ENCODE measurements at places on chromosomes 3 and 15. TPM values are rescaled to one million over a fixed set of nuclear protein-coding genes. Genes with fewer than 3 reads are reported as not detected.

The MAGEL2 gene
- total RNA-seq, result 0.40 TPM

- no peak for DNase-seq
Measured at GRCh38 chr3:120909602-120909878, 1.5 kb downstream of the STXBP5L start.

The SLC2A2 gene
- 22.4 TPM for total RNA-seq

The PLSCR5 gene
- total RNA-seq, result not detected

DNA sequence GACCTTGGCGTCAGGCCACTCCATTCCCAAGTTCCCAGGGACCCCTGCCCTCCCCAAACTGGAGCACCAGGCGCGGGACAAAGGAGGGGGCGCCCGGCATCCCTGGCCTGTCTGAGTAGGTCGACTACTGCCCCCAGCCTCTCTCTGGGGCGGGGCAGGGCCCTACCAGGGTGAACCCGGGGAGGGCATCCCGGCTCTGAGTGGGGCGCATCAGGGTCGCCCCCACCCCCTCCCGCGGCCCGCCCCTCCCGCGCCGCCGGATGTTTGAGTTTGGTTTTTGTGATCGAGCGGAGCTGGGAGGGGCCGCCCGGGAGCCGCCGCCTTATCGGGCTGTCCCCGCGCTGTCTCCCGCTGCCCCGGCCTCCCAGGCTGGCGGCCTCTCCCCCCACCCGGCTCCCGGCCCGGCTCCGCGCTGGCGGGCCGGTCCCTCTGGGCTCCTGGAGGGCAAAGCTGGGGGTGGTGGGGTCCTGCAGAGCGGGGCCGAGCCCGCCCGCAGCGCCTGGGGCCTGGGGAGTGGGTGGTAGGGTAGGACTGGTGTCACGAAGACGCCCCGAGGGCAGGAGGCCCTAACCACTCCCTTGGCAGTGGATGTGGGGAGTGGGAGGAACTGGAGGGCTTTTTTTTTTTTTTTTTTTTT, 47.2 kb upstream of the SMAD6 start:
- DNase-seq, result no peak

GRCh38 chr3:52596658-52597265, 60.4 kb downstream of the UQCC5 start:
- no peak for DNase-seq

The TXNRD3 gene
- total RNA-seq, result 6.4 TPM

DNA sequence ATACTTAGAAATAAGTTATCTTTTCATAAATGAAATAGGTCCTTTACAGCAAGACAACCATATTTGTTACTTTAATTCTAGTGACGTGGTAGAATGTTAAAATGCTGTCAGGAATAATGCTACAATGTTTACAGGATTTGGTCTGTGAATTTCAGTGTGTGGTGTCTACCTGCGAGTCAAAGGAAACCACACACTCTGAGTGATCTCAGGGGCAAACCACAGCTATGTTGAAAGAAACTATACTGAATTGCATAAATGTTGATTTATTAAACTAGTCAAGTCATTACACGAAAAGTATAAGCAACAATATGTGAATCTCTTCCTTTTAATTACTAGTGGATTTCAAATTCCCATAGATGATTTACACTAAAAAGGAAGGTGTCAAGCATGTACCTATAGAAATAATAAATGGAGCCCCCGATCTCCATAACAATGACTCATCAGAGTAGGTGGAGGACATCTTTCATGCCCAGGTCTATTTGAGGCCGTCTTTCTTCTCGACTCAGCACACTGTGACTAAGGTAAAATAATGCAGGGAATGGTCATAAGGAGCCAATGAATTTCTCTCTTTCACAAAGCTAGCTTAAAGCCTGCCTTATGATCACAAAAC, 463.0 kb downstream of the ERC2 start:
- DNase-seq, result no peak

DNA sequence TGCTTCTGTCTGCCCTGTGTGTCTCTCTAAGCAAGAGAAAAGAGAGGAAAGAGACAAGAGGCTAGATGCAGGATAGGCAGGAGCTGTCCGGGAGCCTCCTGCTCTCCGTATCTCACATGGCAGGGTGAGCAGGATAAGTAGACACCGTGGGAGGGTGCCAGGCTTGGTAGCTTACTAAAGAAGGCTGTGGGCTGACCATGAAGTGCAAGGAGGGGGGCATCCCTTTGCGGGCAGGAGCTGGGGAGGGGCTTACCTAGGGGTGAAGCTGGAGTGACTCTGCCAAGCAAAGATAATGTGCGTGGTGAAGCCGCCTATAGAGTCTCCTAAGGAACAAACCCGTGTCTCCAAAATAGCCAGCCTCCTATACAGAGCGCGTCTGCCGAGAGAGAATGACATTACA, 33.7 kb upstream of the TMC3 start:
- no peak for DNase-seq

The GOLGA8Q gene
- 1.6 TPM for total RNA-seq

The TTLL13 gene
- 0.32 TPM for total RNA-seq

The C3orf70 gene
- 20.0 TPM for total RNA-seq
